ENCODE measurements at places on chromosomes 7 and 10. TPM values are rescaled to one million over a fixed set of nuclear protein-coding genes. Genes with fewer than 3 reads are reported as not detected.

DNA sequence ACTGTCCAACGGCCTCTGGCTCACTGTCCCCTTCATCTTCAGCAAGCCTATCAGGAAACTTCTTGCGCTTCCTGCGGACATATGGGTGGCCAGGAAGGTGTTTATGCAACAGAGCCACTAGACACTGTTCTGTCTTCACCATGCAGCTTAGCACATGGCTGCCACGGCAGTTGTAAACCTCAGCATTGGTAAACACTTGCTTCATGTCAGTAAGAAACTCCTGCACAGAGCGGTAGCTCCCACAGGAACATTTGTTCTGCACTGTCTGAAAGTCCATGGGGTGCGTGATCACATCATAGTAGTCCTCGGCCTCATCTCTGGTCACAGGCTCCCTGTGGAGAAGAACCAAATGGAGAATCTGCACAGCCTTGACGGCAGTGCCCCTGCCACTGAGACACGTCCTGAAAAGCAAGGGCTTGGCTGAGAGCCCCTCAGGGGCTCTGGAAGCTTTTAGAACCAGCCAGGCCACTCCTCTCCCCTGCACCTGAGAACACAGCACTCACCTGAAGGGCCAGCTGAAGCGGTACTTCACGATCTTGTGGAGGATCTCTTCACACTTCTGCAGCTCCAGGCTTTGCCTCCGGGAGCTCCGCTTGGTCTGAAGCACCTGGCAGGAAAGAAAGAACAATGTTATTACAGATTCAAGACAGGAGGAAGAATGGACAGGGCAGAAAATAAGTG lies 8.8 kb downstream of the FZD9 start:
- no peak for DNase-seq

GRCh38 chr10:100688201-100688600 lies 57.2 kb upstream of the PAX2 start:
- DNase-seq, result no peak

GRCh38 chr7:106070201-106070551 lies 41.9 kb downstream of the SYPL1 start:
- no peak for DNase-seq

- DNase-seq, result no peak
Observed at GRCh38 chr10:79203014-79203644, 134.4 kb downstream of the ZMIZ1 start.

DNA sequence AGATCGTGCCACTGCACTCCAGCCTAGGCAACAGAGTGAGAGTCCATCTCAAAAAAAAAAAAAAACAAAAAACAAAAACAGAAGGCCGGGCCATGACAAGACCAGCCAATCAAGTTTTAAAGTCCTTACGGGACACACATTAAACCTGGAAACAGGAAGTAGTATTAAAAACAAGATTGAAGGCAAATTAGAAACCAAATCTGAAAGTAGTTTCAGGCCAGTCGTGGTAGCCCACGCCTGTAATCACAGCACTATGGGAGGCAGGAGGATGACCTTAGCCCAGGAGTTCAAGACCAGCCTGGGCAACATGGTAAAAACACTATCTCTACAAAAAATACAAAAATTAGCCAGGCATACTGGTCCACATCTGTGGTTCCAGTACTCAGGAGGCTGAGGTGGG lies 18.1 kb downstream of the PSAP start:
- no peak for DNase-seq

Gene MGMT
- 9.5 TPM for total RNA-seq

Gene SPDYE2B
- not detected for total RNA-seq

- DNase-seq, result peak; percentile 12
Observed at GRCh38 chr7:31058122-31058521, 6.0 kb downstream of the ADCYAP1R1 start.

Gene PRSS37
- total RNA-seq, result not detected

DNA sequence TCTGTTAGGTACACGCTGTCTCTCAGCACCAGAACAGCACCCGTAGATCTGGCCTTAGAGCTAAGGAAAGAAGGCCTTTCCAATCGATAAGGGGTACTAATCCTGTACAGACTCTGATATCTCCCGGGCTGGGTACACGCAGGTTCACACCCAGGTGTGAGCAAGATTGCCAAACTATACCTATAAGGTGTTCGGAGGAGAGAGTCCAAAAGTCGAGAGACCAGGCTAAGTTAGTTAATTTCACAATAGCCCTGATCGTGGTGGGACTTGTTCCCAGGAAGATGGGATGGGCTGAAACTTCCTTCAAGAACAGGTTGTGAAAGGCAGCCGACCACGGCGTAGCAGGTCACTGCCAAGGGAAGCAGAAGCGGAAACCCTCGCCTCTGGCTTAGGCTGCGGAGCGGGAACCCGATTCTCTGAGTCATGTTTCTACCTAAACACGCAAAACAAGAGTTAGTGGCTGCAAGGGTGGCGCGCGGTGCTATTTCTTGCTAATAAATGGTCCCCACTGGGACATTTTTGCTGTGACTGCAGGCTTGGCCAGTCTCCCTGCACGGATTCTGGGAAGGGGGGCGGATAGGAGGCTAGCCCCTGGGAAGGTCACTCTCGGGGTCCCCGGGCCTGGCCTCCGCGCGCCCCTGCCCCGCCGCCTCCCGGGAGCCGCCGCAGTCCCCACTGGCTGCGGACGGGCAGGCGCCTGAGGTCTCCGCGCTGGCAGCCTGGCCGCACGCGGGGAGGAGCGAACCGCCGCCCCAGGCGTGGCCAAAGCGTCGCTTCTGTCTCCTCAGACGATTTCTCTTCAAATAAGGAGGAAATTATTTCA lies 75.4 kb upstream of the PDSS1 start:
- peak; percentile 0 for DNase-seq

DNA sequence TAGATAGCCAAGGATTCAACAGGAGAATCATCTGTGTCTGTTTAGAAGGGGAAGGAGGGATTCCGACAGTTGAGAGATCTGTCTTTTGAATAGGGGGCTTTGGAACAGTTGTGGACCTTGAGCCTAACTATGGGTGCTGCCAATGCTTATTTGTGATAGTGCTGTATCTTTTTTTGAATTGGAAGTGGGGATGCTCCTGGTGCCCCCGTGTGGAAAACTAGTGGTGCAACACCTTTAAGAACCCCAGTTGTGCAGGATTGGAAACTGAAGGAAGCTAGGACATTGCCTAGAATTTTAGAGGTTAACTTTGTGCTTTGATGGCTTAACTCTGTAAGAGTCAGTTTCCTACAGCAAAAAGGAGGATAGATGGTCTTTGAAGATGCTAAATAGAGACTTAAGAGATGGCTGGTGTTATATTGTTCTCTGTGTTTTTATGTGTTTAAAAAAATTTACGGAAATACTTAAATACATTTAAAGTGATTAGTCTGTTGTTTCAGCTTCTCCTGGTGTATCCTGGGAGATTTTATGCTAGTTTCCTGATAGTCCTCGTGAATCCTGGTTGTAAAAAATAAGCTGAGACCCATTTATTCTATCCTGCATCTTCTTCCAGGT lies 69.3 kb downstream of the AP3M1 start:
- DNase-seq, result peak; percentile 26

Gene MUC12
- 2.5 TPM for total RNA-seq

DNA sequence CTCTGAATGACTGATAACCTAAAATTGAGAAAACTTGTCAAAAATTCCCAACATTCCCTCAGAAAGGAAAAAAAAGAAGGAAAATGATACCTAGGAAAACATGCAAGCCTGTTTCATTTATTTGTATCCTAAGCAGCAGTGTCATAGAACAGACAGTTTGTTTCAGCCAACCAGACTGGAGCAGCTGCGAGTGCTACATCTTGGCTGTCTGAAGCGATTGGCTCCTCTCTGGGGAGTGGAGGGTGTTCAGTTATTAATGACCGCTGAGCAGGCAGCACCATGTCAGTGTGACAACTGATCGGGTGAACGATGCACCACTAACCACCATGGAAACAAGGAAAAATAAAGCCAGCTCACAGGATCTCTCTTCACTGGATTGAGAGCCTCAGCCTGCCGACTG lies at the start of gene LRRN3:
Gene LRRN3, plus strand, starts transcription at position 282 of the 400 bp plus-strand sequence. CDS start 31,646 bp downstream, outside the sequence.
- peak; percentile 64 for DNase-seq

DNA sequence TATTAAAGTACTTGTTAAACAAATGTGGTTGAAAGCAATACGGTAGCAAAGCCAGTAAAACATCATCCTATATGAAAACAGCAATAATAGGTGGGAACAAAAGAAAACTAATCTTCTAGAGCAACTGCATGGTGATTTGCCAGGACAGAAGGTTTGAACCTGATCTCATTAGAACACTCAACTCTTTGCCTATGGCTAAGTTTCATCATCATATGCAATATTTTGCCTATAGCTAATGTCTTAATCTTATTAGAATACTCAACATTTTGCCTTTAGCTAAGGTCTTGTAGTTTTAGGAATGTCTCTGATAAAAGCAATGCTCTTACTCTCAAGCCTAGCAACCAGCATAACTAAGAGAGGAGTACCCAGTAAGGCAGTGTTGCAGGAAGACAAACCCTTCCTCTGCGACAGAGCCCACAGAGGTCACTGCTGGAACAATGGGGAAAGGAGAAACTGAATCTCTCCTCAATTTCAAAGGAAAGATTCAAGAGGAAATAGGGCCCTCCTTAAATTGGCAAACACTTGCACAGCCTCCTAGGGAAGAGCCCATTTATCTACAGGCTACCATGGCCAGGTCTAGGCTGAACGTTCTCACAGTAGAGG lies 38.3 kb downstream of the CADPS2 start:
- DNase-seq, result no peak

- no peak for DNase-seq
Observed at GRCh38 chr7:138581065-138581464, 120.1 kb downstream of the SVOPL start.

DNA sequence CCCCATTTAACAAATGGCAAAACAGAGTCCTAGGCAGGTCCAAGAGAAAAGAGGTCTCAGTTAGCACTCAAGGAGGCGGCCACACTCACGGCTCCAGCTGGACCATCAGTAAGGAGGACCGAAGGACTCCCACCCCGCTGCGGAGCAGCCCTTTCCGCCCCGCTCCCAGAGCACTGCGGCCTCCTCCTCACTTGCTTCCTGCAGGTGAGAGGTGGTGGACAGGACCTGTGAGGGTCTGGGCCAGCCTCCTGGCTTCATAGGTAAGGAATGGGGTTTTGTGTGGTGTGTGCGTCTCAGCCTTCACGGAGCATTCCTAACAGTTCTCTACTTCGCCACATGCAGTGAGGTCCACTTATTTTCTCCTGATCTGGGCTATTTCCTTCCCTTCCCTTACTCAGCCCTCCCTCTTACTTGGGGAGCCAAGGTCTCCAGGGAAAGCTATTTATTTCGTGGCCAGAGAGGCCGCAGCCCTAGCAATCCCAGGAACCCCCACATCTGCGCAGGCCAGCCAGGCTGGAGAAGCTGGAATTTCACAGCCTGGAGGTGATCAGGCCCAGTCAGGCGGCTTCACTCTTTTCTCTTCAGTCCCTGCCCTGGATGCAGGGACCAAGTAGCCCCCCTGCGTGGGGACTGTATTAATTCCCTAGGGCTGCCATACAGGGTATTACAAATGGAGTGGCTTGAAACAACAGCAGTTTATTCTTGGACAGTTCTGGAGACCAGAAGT lies 45.9 kb downstream of the ZNF783 start:
- no peak for DNase-seq

Gene TAS2R4
- 1.1 TPM for total RNA-seq

DNA sequence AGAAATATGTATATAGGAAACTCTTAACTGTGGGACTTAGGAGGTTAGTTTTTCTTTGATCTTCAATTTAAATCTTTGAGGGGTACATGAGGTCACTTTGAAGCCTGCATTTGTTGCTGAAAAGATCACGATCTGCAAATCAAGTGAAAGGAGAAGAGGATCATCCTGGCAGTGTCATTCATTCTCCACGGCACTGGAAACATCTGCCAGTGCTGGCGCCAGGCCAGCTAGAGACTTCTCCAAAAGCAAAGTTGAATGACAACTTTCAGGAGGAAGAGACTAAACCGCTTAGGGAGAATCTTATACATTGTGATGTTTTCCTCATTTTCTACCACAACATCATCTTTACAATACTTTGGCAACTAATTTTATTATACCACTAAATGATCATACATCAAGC lies 42.5 kb downstream of the MRC1 start:
- DNase-seq, result no peak

DNA sequence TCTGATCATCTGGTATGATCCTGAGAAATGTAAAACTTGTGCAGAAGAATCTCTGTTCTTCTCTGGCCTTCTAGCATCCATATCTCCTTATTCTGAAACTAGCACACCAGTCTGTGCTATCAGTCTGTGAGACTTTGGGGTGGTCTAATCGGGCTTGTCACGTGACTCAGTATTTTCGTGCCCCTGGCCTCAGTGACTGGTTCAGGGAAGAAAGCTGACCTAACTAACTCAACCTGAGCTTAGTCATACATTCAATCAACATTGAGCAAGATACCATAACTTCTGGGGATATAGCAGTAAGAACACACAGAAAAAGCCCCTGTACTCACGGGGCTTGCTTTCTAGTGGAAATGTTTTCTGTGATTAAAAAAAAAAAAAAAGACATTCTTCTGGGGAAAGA lies 109.3 kb downstream of the DKK1 start:
- peak; percentile 12 for DNase-seq

- no peak for DNase-seq
Observed at GRCh38 chr7:43747328-43748105, 11.0 kb upstream of the BLVRA start.

GRCh38 chr10:104735036-104735756 lies 94.1 kb downstream of the SORCS3 start:
- DNase-seq, result no peak

Gene ZNF488
- total RNA-seq, result 1.4 TPM

Gene CCM2
- total RNA-seq, result 57.6 TPM

DNA sequence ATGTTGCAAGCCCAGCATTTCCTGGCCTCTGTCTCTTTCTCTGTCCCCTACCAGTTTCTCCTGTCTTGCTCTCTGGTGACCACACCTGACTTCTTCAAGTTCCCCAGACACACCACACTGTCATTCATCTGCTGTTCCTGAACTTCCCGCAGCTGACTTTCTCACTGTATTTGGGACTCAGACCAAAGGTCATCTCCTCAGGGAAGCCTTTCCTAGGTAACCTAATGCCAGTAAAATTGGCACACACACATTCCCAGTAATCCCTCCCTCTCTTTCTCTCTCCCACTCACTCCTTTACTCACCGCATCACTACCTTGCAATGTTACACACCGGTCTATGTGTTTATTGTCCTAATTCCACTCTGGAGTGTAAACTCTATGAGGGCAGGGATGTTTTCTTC lies 81.7 kb downstream of the ELMO1 start:
- no peak for DNase-seq

Gene LIPK
- not detected for total RNA-seq

GRCh38 chr7:25454020-25454419 lies 225.7 kb upstream of the NPVF start:
- no peak for DNase-seq

DNA sequence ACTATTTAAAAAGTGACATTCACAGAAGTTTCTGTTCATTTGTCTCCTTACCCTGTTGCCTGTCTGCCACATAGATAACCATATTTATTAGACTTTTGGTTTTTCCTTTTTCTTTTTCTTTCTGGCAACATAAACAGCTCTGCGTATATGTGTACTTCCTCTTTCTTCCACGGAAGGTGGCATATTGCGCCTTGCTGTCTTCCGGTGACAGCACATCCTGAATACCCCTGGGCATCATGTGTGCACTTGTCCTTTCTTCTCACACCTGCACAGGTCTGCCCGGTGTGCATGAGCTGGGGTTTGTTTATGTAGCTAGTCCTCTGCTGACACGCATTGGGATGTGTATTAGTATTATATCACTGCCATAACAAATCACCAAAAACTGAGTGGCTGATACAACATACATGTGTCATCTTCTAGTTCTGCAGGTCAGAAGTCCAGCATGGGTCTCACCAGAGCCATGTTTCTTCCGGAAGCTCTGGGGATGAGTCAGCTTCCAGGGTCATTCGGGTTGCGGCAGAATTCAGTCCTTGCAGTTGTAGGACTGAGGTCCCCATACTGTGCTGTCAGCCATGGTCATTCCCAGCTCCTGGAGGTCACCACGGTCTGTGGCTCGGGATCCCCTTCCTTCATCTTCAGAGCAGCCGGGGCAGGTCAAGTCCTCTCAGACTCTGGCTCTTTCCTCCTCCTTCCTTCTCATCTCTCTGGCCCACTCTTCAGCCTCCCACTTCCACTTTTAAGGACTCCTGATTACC lies 596.0 kb upstream of the FOXK1 start:
- DNase-seq, result no peak
